NCI-H774 (cell line): ENCODE measurements at places on chromosomes 5 and 9.

GRCh38 chr9:114743446-114743845 is 61.5 kb upstream of the TEX48 start:
- DNase-seq = no peak

GRCh38 chr5:25301836-25302235 is 657.1 kb upstream of the CDH10 start:
- DNase-seq = no peak

DNA sequence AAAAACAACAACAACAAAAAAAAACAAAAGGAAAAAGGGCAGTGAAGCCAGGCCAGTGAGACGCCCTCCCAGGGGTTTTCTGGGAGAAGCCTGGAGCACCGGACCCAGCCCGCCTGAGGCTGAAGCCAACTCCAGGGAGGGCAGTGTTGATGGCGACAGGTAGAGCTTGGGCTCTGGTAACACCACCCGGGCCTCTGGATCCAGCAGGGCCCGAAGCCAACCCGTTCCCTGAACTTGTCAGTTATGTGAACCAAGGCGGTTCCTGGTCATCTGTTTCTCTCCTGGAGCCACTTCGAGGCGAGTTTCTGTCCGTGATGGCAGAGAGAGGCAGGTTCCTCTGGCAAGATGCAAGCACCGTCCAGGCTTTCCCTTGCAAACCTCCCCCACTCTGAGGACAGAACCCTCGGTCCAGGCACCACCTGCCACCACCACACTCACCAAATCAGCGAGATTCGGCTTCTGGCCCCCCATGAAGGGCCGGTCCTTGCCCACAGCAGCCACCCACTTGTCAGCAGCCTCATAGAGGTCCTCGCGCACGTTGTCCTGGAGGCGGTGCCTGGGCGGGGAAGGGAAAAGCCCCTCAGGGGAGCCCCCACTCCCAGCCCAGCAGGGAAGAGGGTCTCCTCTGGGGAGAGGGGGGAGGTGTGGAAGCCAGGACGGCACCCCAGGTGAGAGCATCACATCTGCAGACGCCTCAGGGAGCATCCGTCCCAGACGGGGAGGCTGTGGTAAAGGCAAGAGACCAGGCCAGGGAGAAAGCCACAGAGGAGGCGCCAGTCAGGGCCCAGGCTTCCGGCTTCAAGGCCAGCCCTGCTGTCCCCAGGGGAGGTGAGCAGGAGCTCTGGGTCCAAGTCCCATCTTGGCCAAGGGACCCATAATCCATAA is 5.4 kb downstream of the PTGES2 start:
- no peak for DNase-seq

DNA sequence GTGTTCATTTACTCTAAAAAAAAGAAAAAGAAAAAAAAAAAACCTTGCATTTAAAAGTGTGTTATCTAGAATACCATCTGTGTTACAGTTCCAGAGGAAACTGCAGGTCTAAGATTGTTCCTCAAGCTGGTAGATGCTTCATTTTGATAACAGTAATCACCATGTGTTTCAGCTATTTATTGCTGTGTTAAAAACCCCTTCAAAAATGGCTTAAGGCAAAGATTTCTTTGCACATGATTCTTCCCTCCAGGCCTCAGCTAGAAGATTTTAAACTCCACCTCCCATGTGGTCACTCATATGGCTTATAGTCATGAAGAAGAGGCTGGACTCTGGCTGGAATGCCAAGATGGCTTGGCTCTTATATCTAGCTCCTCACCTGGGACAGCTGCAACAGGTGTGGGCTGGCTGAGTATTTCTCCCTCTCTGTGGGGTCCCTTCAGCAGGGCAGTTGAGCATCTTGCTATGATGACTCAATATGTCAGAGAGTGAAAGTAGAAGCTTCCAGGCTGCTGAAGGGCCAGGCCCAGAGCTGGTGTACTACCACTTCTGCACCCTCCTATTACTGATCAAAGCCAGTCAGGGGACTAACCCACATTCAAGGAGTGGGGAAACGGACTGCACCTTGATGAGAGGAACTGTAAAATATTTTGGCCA is 920.4 kb upstream of the DMAC1 start:
- DNase-seq = no peak

DNA sequence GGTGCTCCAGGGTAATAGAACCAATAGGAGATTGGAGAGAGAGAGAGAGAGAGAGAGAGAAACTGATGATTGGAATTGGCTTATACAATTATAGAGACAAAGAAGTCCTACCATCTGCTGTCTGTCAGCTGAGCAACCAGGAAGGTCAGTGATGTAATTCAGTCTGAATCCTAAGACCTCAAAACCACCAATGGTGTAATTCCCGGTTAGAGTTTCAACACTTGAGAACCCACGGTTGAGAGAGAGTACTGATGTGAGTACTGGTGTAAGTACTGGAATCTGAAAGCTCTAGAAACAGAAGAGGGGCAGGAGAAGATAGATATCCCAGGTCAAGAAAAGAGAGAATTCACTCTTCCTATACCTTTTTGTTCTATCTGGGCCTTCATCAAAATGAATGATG is 775.8 kb downstream of the EFNA5 start:
- no peak for DNase-seq

GRCh38 chr5:41371738-41372137 is 138.7 kb downstream of the PLCXD3 start:
- no peak for DNase-seq

DNA sequence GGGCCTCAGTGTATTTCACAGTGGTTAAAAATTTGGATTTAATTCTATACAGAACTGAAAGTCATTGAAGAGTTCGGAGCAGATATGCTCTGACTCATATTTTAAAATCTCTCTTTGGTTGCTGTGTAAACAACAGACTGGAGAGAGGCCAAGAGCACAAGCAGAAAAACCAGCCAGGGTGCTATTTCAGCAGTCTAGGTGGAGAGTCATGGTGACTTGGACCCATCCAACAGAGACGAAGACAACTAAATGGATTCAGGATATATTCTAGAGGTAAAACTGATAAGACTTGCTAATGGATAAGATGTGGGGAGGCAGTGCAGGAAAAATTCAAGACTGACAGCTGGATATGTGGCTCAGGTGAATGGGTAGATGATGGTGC is 168.9 kb downstream of the MAPKAP1 start:
- DNase-seq = peak; percentile 74

DNA sequence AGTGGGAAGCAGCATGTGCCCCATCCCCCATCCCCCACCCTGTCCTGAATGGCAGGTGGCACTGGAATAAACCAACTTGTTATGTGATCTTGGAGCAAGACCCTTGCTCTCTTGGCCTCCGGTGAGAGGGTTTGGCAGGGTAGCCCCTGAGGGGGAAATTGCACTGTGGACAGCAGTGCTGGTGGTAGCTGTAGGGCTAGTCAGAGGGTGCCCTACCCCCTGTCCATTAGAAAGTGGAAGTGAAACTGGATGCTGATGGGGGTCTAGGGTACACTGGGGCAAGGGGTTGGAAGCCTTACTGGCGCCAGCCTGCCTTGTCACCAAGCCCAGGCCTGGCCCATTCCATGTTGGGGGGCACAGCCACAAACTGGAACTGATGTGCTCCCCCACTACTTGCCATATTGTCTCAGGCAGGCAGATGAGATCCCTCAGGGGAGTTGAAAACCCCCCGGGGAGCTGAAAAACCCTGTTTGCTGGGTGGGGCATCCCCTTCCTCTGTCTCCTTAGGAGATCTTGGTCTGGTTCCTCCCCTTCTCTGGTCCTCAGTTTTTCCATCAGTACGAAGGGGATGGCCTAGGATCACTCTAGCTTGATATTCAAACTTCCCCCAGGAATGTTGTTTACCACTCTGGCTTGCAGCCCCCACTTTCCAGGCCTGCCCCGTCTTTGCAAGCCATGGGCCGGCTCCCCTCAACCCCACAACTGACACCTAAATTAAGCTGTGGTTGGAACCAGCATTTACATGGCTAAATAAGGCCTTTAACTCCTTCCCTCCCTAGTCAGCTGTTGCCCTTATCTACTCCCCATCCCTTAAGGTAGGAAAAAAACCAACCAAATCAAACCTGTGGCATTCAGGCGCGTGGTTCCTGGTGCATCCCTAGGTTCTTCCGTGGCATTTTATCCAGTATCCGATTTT is 14.4 kb upstream of the SYNPO start:
- no peak for DNase-seq

DNA sequence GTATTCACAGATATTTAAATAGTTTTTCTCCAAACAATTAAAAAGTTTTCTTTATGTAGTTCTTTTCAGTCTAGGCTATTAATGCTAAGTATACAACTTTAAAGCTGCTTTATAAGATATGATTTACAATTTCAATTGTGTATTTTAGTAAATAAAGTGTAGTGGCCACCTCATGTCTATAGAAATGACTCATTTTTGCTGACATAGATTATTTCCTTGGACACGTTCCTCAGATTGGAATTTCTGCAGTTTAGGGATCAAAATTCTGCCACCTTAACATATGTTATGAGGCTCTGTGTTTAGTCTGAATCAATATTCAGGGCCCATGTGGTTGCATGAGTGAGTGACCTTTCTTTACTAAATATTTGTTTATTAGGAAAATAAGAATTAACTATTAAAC is 750.2 kb downstream of the IRX1 start:
- DNase-seq = no peak

DNA sequence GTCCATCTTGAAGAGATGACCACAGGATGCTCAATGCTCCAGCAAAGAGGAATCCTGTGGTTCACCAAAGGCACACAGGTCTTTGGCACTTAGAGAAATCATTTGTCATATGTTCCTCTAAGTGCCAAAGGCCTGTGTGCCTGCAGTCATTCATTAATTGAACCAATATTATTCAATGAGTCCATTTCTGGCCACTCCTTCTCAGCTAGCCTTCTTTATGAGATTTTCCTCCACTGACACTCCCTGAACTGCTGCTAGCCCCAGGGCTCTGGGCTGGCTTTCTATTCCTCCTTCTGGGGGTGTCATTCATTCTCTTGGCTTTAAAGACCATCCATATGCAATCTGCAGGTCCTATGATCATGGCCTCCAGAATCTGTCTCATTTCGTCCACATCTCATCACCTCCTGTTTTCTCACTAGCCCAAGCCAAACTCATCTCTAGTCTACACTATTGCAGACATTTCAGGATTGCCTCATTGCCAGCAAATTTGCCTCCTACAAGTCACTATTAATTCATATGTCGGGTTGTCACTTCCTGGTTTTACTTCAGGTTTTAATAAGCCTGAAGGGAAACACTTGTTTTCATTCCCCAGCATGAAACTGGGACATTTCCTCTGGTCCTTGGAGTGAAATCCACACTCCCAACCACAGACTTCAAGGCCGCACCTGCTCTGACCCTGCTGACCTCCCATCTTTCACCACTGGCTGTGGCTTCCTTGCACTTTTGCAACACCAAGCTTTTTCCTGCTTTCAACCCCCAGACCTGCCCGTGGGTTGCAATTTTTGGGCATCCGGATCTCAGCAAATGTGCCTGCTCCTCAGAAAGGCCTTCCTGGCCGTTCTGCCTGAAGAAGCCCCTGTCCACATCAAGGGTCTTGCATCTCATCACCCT is 35.1 kb downstream of the KCNIP1 start:
- DNase-seq = no peak

DNA sequence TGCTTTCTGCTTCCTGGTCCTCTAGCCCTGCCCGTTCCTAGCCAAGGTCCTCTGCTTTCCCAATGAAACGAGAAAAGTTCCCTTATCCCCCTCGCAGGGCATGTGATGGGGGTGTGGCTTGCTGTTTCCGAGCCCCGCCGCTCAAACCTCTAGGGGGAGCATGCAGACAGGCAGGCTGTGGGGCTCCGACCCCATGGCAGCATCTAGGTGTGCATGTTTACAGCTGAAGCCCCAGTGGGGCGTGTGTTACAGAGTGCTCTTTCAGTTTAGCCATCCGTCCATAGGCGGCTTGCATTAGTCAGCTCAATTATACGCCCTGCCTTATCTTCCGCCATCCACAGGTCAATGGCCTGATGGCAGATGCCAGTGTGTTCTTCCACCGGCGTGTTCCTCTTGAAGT is 48.3 kb upstream of the SPATA31E1 start:
- no peak for DNase-seq

GRCh38 chr5:81202655-81203054 is 30.5 kb upstream of the CKMT2 start:
- no peak for DNase-seq

DNA sequence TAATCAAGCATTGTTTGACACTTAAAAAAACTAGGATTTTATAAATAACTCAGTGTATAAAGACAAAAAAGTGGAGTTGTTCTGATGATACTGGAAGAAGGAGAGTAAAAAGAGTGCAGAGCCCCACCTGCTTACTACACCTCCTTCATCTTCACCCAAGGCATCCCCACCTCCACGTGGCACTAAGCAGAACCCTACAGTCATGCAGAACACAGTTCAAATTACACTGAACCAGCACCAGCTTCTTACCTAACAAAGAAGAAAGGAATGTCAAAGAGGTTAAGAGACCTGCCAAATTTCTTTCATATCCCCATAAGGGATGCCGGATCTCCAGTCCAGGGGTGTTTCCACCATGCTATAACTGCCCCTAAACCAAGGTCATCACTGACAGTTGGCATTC is 55.5 kb downstream of the PDE4D start:
- DNase-seq = no peak

- peak; percentile 91 for DNase-seq
These were observed 4.0 kb upstream of the CDK5RAP2 start for GRCh38 chr9:120583958-120584369.
